ENCODE measurements at places on chromosomes 11 and 22.
A peak's percentile ranks its signal among the peaks of the same experiment; 100 is the strongest.

DNA sequence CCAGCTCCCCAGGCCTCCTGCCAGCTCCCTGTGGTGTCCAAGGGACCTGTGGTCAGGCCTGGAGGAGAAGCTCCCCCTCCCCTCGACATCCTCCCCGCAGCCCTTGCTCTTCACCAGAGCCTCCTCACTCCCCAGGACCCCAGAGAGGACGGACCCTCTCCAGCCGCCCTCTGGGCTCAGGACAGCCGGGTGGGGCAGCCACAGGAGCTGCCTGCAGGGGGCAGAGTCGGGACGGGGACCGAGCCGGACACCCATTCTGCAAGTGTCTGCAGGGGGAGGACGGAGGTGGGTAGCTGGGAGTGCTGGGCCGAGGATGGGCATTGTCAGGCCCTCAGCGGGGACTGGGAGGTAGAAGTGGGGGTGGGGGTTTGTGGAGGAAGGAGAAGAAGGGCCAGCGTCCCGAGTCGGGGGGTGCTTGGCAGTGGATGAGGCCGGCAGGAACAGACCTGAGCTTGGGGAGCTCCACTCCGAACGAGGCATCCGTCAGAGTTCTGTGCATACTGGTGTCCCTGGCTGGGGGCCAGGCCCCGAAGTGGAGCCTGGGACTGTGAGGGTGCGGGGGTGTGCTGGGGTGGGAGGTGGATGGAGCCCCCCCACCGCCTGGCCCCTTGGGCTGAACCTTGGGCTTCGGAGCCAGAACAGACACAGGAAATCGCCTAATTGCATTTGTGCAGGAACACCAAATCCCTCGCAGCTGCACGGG is 15.2 kb downstream of the PRR33 start:
- DNase-seq, result peak; percentile 28

DNA sequence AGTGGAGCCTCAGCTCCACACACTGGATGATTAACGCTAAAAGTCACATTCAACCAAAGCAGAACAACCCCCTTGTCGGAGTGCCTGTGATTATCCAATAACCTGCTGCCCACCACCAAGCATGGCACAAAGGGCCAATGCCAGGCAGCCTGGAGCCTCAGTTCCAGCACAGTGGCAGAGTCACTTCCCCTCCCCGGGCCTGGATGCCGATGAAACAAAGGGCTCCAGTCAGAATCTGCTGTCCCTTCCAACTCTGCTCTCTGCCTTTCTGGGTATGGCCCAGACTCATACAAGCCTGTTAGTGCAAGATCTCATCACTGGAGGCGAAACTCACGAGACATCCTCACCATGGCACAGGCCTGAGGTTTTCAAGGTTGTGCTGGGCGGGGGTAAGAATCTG is 52.1 kb downstream of the CLTCL1 start:
- DNase-seq, result no peak

DNA sequence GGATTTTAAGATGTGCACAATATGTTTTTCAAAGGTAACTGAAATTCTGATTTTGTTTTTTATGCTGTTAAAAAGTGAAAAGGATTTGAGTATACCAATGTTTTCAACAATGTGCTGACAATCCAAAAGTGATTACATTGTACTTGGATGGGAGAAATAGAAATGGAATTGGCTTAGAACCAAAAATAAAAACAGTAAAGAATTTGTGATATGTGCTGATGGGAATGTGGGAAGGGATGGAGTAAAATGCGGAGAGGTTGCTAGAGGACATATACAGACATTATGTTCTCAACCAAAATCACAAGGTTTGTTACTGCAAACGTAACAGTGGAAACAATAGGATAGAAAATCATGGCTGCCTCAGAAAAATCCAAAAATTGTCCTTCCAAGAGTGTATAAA is 279.3 kb upstream of the TENM4 start:
- no peak for DNase-seq

GRCh38 chr11:99937330-99937729 is 749.8 kb upstream of the ARHGAP42 start:
- DNase-seq, result no peak

DNA sequence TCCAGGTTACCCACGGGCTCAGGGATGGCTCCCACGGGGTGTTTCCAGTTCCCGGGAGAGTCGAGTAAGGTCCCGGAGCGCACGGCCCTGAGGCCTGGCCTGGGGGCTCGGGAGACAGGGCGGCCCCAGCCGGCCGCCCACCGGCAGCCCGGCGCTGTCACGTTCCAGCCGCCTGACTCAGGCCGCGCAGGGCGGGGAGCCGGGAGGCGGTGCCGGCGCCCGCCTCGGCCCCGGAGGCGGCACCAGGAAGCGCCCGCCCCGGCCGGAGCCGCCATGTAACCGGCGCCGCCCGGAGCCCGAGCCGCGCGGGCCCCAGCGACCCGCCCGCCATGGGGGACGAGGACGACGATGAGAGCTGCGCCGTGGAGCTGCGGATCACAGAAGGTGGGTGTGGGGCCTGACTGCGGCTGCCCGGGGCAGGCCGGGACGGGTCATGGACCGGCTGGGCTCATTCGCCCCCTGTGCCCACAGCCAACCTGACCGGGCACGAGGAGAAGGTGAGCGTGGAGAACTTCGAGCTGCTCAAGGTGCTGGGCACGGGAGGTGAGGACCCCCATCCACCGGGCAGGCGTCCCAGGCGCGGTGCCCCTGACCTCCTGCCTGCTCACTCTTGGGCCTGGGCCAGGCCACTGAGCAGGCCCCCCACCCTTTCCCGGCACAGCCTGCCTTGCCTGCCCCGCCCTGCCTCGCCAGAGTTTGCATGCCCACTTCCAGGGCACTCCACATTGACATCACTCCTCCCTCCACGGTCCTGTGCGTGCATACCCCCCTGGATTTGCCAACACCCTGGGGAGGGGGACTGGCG is at the start of gene RPS6KA4:
TSS of gene RPS6KA4 (plus strand) at position 256 of the 805 bp plus-strand sequence. CDS start at position 330, 74 bp downstream.
- peak; percentile 73 for DNase-seq

DNA sequence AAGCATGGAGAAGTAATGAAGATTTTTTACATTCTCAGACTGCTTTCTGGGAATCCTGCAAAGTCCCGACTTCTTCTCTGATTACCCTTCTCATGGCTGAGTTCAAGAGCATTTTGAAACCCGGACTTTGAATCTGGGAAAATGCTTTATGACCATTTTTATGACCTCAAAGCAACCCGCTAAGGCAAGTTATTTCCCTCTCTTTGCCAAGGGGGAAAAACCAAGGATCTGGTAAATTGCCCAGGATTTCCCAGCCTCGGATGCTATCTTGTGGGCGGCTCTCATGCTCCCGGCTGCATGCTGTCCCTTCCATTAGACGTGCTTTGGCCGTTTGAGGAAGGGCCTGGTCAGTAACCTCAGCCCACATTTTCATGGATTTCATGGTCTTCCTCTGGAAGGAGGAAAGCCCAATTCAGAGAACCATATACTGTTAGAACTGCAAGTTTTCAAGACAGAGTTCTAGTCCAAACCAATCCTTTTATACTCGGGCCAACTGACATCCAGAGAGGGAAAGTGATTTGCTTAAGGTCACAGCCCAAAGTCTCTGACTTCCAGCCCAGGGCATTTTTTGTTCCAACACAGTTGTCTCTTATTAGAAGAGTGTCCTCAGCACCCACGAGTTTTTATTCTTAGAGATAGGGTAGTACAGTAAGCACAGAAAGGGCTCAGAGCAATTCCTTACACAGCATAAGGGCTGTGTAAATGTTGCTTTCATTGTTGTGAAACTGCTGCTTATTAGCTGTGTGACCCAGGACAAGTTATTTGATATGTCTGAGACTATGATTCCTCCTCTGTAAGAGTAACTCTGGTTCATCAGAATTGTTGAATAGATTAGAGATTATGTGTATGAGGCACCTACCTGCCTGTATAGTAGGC is 77.4 kb downstream of the NAV2 start:
- peak; percentile 76 for DNase-seq

DNA sequence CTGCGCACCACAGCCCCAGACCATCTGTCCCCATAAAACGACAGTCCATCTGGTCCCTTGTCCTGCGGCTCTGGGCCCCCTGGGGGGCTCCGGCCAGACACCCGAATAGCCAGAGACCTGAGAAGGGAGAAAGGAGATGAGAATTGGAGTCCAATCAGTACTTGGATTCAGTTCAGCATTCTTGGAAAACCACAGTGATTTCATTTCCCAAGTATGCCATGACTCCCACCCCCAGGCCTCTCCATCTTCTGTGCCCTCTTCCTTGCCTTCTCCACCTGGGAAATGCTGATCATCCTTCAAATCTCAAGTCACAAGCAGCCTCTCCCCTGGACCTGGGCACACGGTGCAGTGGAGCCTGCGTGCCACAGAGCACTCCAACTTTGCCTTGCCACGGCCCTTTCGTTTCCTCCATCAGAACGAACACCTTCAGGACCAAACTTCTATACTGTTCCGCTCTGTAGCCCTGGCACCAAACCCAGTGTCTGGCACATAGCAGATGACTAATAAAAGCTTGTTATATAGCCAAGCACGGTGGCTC is 10.9 kb upstream of the MFNG start:
- peak; percentile 93 for DNase-seq

DNA sequence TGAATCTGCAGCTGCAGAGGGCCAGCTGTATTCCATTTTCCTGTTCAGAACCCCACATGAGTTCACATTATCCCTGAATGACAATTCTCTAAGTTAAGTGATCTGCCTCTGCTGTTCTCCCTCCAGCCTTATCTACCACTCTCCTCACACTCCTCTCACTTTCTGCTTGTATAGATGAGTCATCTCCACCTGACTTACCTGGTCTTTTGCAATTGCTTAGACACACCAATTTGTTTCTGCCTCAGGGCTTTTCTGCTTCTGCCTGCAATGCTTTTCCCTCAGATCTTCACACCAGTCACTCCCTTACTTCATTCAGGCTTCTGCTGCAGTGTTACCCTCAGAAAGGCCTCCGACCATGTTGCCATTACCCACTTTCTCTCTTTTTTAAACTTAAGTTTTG is 118.1 kb downstream of the ATM start:
- DNase-seq, result no peak

DNA sequence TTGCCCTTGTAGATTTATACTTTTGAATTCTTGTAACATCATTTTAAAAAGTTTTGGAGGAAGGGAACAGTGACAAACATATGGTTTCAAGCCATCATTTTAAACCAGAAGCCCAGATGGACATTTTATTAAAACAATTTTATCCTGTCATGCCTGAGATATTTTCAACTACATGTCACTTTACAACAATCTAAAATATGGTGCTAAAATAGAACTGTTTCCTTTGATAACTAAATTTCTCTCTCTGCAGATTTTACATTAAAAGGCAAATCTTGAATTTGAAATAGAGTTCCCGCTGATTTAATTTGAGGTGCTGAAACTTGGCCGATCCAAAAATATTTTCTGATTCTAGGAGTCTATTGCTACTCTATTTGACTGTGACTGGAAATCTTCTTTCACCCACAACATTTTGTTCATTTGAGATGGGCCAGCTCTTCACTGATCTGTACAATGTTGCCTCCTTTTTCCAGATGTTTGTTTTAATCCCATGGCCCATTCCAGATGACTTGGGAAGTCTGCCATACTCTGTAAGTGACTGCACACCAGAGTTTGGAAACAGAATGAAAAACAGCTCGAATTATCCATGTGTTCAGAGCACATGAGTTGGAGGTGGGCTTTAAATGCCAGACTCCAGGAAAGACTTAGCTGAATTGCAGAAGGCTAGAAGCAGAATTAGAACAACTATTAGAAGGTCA is 402.5 kb downstream of the TMEM135 start:
- peak; percentile 57 for DNase-seq

GRCh38 chr11:71532036-71532610 is 5.1 kb downstream of the KRTAP5-7 start:
- no peak for DNase-seq

DNA sequence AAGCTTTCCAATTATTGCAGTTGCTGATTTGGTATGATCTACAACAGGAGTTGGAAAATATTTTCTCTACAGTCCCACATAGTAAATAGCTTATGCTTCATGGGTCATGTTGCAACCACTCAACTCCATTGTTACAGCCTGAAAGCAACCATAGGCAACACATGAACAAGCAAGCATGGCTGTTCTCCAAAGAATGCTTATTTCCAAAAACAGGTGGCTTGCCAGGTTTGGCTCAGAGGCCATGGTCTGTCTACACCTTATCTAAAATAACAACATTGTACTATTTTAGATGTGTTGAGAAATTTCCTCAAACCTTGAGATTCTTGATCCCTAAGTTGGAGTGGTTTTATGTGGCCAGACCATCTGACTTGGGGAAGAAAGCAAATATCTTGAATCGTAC is 153.9 kb upstream of the MPPED2 start:
- DNase-seq, result peak; percentile 68

DNA sequence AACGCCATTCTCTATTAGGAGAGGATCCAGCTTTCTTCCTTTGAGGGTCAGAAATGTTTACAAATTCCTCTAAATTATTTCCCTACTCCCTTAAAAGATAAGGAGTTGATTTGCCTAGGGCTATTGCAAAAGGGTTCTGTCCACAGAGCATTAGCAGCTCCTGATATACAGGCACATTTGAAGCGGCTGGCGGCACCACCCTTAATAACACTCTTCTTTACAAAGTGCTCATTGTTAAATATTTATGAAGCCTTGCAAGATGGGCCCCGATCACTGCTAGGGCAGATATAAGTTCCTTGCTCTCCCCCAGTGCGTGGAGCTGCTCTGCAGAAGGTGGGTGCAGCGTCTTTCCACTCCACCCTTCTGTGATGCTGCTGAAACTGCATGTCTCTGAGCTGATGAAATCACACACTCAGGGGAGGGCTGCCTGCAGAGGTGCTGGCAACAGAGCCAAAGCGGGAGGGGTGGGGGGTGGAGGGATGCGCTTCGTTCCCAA is 116.7 kb upstream of the NTM start:
- DNase-seq, result peak; percentile 58

- no peak for DNase-seq
Measured at GRCh38 chr22:41928593-41929417, 2.2 kb upstream of the TNFRSF13C start.

DNA sequence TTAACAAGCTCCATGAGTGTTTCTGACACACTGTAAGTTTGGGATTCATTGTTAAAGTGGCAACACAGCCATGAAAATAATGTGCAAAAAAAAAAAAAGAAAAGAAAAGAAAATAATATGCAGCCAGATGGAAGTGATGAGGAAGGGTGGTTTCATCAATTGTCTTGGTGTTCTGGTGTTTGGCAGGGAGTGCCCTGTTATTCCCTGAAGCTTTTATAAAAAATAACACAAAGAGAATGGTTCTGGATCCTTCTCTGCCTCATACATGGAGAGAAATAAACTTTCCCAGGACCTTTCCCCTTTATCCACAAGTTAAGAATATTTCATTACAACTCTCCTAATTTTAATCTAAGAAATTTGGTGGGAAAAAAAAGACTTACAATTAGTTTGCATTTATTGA is 16.7 kb downstream of the AMOTL1 start:
- no peak for DNase-seq

GRCh38 chr11:74506823-74507222 is 13.3 kb upstream of the LIPT2 start:
- no peak for DNase-seq

GRCh38 chr11:86861810-86862209 is 61.5 kb downstream of the PRSS23 start:
- no peak for DNase-seq

DNA sequence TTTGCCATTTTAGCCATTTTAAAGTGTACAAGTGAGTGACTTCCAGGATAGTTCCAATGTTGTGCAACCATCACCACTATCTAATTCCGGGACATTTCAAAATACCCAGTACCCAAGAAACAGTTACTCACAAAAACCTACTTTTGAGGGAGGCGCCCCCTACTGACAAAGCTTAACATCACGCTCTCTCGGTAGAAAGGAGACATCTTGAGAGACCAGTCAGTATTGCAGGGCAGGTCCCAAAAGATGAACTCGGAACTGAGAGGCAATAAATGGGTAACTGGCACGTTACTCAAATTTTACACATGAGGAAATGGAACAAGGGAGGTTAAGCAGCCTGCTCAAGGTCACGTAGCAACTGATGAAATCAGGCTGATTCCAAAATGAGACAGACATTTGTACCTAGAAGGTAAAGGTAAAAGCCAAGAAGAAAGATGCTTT is 50.0 kb upstream of the POU2AF1 start:
- DNase-seq, result peak; percentile 23

Measured in fibroblast of skin of abdomen (primary cell).